ENCODE measurements at places on chromosomes 4 and X.

DNA sequence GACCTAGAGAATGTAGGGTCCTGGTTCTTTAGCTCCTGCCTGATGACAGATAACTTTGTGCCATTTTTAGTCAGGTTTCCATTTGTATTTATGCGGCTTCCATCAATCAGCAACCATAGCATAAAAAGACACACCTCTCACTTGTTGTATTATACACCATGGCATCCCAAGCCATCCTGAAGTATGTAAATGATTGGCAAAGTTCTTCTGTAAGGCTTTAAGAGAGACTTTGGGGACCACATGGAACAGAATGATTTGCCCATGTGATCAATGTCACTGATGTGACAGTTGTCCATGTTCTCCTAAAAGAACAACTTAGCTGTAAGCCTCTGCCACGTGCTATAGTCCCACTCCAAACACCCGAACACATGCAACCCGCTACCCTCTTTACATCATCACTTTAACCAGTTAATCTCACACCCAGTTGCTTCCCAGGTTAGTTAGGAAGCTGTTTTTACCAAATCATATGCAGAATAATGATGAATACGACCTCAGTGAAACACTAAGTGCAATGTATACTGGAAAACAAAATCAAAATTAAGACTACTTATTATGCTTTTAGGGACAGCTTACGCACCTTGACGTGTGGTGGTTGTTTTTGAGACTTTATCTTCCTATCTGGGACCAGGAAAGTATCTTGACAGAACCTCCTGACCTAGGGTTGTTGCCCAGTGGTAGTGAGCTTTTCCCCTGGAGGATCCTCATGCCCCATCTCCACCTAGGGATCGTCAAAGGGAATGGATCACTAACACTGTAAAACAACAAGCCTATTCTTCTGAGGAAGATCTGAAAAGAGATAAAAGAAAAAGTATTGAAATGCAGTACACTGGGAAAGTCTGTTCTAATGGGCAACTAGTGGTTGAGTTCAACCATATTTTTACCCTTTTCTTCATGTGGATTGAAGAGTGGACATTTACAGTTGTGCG lies 267.8 kb downstream of the CHIC1 start:
- ATAC-seq, result no peak

- no peak for ATAC-seq
Observed at GRCh38 chr4:76883147-76883546, 14.8 kb downstream of the SOWAHB start.

DNA sequence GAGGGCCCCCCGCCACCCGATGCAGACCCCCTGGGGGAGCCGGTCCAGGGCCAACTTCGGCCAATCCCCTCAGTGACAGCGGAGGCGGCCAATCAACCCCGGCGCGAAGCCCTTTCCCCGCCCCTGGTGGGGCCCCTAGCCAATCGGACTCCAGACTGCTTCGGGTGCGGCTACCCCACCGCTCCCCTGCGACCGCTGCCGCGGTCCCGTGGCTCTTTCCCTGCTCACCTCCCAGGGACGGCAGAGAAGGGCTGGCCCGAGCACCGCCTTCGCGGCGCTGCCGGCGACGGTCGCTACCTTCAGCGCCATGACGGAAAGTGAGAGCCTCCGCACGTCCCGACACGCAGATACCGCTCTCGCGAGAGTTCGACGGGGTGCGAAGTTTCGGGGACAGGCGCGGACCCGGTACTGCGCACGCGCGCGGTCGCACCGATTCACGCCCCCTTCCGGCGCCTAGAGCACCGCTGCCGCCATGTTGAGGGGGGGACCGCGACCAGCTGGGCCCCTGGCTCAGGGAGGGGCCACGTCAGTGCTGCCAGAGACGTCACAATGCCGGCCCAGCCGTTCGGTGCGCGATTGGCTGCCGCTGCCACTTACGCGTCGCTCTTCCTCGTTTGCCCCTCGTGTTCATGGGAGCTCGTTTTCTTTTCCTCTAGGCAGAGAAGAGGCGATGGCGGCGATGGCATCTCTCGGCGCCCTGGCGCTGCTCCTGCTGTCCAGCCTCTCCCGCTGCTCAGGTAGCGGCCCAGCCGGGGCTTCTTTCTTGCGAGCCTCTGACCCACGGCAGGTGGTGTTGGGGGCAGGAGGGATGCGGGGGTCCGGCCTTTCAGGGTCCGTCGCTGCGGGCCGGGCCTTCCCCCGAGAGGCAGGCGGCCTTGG lies at the start of the genes IDH3G and SSR4:
IDH3G (minus strand) TSS at position 358 of the 879 bp plus-strand sequence; CDS start at position 309, 49 bp downstream.
SSR4 (plus strand) TSS at position 651 of the 879 bp plus-strand sequence; CDS start at position 671, 20 bp downstream.
- ATAC-seq, result peak; percentile 97

DNA sequence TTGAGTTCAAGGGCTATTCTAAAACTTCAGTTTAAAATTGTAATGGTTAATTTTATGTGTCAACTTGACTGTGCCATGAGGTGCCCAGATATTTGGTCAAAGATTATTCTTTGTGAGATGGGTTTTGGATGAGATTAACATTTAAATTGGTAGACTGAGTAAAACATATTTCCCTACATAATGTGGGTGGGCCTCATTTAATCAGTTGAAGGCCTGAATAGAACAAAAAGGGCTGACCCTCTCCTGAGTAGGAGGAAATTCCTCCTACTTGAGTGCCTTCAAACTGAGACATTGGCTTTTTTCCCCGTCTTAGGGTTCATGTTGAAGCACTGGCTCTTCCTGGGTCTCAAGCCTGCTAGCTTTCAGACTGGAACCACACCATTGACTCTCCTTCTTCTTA lies 89.6 kb upstream of the FAM9A start:
- no peak for ATAC-seq

DNA sequence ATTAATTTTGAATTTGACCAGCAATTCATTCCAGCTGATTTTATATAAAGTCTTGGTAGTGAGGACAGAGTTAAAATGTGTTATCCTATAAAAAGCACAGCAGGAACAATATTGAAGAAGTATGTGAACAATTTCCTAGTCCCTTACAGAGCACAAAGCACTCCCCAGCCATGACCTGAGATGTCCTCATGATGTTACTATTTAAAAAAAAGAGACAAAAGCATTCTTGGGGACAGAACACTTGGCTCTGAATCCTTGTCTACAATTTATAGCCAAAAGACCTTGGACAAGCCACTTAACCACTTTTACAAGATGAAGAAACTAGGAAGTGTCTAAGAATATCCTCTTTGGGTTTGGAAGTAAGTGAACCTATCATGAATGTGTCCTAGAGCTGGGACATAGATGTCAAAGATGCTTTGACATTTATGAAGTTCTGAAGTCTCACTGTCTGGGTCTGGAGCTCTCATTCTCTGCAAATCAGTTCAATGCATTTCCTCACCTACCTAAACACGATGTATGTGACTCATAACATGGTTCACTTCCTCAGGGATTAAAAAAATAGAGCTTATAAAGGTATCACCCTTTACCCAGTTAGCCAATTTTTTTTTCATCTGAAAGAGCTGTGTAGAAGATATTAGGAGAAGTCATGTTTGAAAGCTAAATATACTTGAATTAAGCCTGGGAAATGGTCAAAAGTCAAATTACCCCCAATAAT lies 61.4 kb downstream of the IGFBP7 start:
- ATAC-seq, result no peak

DNA sequence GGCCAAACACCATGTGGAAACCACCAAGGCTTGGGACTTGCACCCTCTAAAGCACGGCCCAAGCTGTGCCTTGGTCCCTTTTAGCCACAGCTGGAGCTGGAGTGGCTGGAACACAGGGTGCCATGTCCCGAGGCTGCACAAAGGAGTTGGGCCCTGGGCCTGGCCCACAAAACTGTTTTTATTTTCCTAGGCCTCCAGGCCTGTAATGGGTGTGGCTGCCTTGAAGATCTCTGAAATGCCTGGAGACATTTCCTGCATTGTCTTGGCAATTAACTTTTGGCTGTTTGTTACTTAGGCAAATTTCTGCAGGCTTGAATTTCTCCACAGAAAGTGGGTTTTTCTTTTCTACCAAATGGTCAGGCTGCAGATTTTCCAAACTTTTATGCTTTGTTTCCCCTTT lies 55.7 kb downstream of the IL15 start:
- ATAC-seq, result no peak

GRCh38 chrX:27590044-27590443 lies at the start of gene DCAF8L2:
DCAF8L2 (plus strand) TSS chrX:27590344; CDS start chrX:27746896, 156,552 bp downstream.
- ATAC-seq, result no peak

DNA sequence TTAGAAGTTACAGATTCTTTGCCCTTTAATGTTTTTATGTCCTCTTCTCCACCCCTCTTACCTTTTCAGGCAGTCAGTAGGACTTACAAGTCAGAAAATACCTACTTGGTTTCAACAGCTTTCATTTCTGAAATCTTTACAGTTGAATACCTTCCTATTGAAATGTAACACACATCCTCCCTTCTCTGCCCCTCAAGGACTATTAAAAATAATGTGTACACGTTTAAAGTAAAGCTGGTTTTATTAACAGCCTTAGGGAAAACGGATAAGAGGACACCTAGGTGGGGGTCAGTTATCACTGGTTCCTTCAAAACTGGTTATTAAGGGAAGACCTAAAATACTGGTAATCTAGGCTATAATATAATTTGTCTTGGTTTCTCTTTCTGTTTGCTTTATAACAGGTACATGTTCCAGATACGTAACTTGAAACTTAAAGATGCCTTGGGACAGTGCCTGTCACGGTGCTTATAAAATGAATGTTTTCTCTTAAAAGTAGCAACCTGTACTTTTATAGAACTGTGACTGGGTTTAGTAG lies 1.8 kb downstream of the CCSER1 start:
- no peak for ATAC-seq

DNA sequence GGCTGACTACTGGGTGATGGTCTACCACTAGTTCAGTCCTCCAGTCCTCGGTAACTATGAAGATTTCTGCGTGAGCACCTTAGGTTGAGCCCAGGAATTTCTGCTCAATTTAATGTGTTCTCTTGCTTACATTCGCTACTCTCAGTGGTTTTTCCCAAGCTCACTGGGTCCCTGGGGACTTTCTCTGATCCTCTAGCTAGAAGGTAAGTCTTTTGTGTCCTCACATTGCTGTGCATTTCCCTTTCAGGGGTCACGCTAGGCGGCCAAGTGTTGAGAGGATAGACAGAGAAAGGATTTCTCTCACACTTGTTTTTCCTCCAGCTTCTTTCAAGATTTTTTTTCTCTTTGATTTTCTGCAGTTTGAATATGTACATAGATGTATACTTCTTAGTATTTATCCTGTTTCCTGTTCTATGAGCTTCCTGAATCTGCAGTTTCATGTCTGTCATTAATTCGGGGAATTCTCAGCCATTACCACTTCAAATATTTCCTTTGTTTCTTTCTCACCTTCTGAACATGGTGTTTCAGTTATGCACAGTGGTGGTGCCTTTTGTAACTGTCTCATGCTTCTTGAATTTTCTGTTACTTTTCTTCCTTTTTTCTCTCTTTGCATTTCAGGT lies 17.5 kb downstream of the MAGEA9 start:
- no peak for ATAC-seq

DNA sequence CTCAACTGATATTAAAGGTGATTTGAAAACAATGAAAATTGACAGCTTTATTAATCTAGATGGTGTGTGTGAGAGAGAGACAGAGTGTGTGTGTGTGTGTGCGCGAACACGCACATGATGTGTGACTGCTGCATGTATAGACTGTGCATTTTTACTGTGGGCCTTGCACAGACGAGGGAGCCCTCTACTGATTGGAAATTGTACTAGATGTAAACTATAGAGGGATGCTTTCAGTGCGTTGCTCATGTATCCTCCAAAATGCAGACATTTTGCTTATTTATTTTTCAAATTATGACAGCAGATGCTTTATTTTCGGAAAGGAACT lies 168.4 kb upstream of the GK2 start:
- peak; percentile 67 for ATAC-seq

DNA sequence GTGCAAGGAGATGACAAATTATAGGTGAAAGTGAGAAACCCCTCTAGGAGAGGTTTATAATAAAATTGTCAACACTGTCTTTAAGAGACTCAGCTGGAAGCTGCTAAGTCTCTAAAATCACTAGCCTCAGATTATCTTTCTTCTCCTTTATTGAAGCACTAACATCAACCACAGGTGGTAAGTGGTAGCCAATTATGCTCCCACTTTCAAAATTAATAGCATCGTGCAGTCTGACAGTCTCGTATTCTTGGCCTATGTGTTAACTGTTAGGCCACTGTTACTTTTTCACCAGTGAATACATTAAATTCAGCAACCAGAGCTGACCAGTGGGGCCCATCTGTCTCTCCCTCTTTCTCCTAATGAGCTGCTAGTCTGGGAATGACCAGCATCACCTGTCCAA lies 674.1 kb downstream of the RAPGEF2 start:
- no peak for ATAC-seq

DNA sequence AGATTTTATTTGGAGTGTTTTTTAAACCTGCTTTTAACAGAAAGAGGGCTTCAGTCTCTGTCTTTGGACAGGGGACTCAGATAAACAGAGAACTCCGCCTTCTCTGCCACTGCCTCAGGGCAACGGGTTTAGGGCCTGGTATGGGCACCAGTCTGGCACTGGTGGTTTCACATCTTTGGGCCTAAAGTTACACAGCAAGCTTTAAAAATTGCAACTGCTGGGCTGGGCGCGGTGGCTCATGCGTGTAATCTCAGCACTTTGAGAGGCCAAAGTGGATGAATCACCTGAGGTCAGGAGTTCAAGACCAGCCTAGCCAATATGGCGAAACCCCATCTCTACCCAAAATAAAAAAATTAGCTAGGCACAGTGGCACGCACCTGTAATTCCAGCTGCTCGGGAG lies 10.3 kb upstream of the NAT8L start:
- no peak for ATAC-seq

- no peak for ATAC-seq
Observed at GRCh38 chr4:111713276-111713675, 432.0 kb upstream of the FAM241A start.

GRCh38 chrX:1392376-1393068 lies 609 bp upstream of the SLC25A6 start:
- peak; percentile 65 for ATAC-seq

DNA sequence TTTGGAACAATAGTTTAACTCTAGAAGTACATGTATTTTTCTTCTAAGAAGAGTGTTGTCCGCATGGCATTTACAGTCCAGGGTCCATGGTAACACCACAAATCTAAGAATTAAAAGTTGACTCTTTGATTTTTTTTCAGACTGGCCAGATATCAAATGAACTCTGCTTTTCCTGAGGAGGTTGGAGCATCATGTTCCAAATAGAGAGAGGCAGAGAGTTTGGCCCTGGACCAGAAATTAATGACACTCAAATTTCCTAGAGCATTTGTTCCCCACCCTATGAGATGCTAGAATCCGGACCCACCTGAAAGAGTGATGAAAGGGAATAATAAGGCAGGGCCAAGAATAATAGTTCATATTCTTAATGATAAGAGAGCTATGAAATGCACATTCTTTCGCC lies 47.0 kb upstream of the NAP1L5 start:
- ATAC-seq, result no peak

- no peak for ATAC-seq
Observed at GRCh38 chrX:65690057-65690855, 22.8 kb downstream of the MSN start.

GRCh38 chr4:184329659-184330400 lies 112.2 kb upstream of the ENPP6 start:
- peak; percentile 81 for ATAC-seq

GRCh38 chr4:125187226-125188176 lies 127.3 kb upstream of the FAT4 start:
- no peak for ATAC-seq

DNA sequence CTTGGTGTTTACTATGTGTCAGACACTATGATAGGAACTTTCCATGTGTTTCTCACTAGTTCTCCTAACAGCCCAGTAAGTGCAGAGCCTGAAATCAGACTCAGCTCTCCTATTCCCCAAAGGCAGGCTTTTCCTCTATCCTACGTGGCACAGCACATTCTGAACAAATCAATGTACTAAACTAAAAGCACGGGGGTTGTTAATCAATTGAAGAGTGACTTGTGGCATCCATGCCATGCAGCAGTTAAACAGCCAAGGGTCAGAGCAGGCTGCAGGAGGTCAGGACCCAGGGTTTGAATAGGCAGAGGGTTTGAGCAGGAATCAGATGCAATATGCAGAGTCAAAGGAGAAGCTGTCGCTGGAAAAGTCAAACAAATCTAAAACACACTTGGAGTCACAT lies 289.7 kb upstream of the LDB2 start:
- no peak for ATAC-seq

- no peak for ATAC-seq
Observed at GRCh38 chrX:136193771-136194170, 46.4 kb downstream of the FHL1 start.

All from stimulated activated memory B cell treated with anti-CD40 and anti-IgM and Interleukin-4, amounts not matched to agents 10 μg/mL and 1 μg/mL and 100 μg/mL, for 72 hours (primary cell).